MG63 (cell line): ENCODE measurements at places on chromosomes 12 and 14. TPM values are rescaled to one million over a fixed set of nuclear protein-coding genes. Genes with fewer than 3 reads are reported as not detected.

GRCh38 chr12:104566244-104566993 is 109.7 kb downstream of the CHST11 start:
- no peak for DNase-seq

STYK1 gene
- not detected in 2 replicates for total RNA-seq

PAX9 gene
- 0.99 and 1.2 TPM in 2 replicates for total RNA-seq

RFX4 gene
- not detected in 2 replicates for total RNA-seq

GRCh38 chr12:102730996-102731395 is 186.0 kb downstream of the PAH start:
- no peak for DNase-seq

DNA sequence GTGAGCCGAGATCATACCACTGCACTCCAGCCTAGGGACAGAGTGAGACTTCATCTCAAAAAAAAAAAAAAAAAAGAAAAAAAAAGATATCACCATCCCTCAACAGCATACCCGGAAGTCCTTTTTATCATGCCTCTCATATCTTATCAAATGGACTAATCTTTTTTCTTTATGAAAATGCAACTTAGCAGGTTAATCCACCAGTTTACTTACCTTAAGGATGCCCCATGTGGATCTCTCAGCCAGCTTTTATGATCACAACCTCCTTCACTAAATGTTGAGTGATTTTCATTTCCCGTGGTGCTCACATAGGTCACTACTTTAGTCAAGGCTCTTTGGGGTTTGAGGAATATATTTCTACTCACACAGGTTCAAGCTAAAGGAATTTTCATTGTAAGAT is 248.8 kb upstream of the TBX3 start:
- no peak for DNase-seq

DNA sequence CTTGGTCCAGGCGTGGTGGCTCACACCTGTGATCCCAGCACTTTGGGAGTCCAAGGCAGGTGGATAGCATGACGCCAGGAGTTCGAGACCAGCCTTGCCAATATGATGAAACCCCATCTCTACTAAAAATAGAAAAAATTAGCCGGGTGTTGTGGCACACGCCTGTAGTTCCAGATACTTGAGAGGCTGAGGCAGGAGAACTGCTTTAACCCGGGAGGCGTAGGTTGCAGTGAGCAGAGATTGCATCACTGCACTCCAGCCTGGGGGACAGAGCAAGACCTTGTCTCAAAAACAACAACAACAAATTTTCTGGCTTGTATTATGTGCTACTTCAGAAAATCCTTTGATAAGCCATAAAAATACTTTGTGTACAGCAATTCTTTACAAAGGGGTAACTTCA is 41.1 kb downstream of the LARP4 start:
- DNase-seq, result no peak

- no peak for DNase-seq
Measured at GRCh38 chr14:30266290-30266689, 292.7 kb upstream of the G2E3 start.

SCN8A gene
- total RNA-seq, result 1.4 and 10.0 TPM in 2 replicates

ADAMTS20 gene
- not detected in 2 replicates for total RNA-seq

GRCh38 chr12:78732481-78732880 is 132.1 kb upstream of the SYT1 start:
- no peak for DNase-seq

SPX gene
- total RNA-seq, result 1.1 and 6.6 TPM in 2 replicates

ZNF410 gene
- 50.9 and 68.0 TPM in 2 replicates for total RNA-seq

GRCh38 chr14:71119832-71120231 is 212.6 kb downstream of the PCNX1 start:
- DNase-seq, result no peak

DNA sequence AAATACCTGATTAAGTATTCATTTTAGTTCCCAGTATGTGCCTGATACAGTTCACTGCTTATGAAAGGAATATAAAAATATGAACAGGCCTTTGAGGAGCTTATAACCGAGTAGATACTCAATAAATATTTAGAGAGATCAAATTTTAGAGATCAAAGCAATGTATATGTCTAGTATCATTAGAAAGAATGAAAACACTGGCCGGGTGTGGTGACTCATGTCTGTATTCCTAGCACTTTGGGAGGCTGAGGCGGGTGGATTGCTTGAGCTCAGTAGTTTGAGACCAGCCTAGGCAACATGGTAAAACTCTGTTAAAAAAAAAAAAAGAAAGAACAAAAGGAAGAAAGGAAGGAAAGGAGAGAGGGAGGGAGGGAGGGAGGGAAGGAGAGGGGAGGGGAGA is 113.2 kb upstream of the EEA1 start:
- no peak for DNase-seq

DNA sequence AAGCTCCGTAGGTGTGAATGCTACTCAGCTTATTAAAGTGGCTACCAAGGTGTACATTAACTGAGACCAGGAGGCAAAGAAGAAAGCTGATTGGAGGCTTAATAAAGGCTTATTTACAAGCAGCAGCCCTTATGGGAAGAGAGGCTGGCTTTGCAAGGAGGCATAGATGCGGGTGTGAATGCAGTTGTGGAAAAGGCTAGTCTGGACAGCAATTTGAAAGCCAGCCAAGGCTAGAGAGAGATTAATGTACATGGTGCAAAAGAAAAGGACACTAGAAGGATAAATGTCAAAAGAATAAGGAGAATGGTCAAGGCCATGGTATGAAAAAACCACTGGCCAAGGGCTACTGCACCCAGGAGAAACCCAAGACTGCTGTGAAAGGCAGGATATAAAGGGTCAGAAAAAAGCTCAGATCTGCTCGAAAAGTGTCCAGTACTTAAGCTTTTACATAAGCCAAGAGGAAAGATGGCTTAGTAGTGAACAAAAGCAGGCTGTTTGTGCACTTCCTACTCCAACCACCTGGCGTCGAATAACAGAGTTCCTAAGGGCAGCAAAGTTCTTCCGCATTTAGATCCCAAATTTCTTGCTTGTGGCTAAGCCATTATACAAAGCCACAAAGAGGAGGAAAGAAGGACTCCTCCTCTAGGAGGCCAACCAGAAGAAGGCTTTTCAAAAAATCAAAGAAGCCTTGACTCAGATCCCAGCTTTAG is 24.0 kb downstream of the KLRK1 start:
- no peak for DNase-seq

OR4N2 gene
- not detected in 2 replicates for total RNA-seq

GRCh38 chr12:61356485-61356884 is 903.7 kb upstream of the USP15 start:
- no peak for DNase-seq

BCL11B gene
- not detected in 2 replicates for total RNA-seq

NR1H4 gene
- not detected in 2 replicates for total RNA-seq

MIP gene
- total RNA-seq, result not detected in 2 replicates

DNA sequence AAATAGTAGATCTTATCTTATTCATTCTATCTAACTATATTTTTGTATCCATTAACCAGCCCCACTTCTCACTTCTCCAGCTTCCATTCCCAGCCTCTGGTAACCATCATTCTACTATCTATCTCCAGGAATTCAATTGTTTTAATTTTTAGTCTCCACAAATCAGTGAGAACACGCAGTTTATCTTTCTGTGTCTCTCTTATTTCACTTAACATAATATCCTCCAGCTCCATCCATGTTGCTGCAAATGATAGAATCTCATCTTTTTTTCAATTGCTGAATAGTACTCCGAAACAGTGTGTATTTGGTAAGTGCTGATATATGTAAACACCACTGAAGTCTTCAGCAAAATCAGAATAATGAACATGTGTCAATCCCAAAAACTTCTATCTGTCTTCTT is 587.2 kb upstream of the ATP2B1 start:
- DNase-seq, result no peak

LIN52 gene
- total RNA-seq, result 6.9 and 9.8 TPM in 2 replicates

- DNase-seq, result no peak
Measured at GRCh38 chr14:26522967-26523366, 74.9 kb downstream of the NOVA1 start.

DNA sequence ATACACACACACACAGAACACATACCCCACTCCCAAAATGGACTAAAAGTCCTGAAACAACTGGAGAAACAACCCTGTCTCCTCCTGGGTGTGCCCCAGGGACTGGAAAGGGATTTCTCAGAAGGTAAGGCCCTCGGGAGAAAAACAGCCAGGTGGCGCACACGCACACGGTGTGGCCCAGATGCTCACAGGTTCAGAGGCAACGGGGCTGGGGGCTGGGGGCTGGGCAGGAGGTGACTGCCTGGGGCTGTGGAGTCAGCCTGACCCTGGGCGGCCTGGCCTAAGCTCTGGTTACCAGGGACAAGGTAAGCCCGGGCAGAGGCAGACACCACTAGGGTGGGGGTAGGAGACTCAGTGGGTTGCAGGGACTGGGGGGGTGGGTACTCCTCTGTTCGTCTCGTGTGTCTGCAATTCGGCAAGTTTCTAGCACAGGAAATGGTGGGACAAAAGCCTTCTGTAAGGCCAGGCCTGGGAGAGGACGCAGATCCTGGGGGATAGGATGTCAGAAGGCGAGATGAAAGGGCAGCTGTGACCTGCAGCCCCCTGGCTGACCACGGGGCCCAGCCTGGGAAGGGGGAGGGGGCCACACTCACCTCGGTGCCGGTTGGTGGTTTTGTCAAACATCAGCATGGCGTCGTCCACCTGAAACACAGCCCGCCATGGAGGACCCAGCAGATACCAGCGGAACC is 10.4 kb downstream of the MSI1 start:
- no peak for DNase-seq

- DNase-seq, result no peak
Measured at GRCh38 chr12:87160848-87161601, 868.2 kb downstream of the C12orf50 start.

ESPL1 gene
- 22.1 and 23.9 TPM in 2 replicates for total RNA-seq

GALNT16 gene
- 3.8 and 8.6 TPM in 2 replicates for total RNA-seq

- no peak for DNase-seq
Measured at GRCh38 chr12:15575671-15576541, 213.3 kb downstream of the EPS8 start.

- DNase-seq, result no peak
Measured at GRCh38 chr12:75856235-75856634, 175.3 kb downstream of the PHLDA1 start.

GRCh38 chr12:45731190-45731775 is 1.8 kb downstream of the ARID2 start:
- DNase-seq, result no peak

DNA sequence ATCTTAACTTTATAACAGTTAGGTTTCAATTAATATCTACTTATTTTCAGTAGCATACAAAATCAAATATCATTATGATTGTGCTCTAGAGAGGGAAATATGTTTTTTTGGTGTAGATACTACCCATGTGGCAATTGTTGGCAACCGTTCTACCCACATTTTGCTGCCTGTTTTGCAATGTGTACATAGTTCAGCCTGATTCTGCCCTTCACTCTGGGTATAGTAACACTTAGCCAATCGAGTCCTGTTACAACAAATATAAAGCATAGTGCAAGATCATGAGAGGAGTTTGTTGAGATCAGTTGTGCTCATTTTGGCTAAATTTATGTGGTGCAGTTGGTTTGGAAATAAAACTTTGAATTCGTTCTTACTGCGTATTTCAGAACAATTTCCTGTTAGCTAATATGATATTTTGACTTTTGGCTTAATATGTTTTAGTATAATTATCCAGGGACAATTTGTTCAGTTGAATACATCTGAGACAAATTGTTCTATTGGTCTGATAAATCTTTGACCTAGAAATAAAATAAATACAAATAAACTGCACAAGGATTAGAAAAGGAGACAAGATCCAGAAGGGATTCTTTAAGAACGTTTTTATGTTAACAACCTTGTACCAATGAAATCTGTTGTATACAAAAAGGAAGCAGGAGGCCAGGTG is 76.9 kb downstream of the ATF7IP start:
- DNase-seq, result no peak

GRCh38 chr12:61414470-61414869 is 845.7 kb upstream of the USP15 start:
- DNase-seq, result no peak

- no peak for DNase-seq
Measured at GRCh38 chr12:70692681-70693288, 55.6 kb upstream of the PTPRB start.

GRCh38 chr14:69574263-69574953 is at the start of gene CCDC177:
Gene CCDC177, minus strand, starts transcription at chr14:69574871. Its CDS starts 1,249 bp downstream, at chr14:69573622.
- peak; percentile 31 for DNase-seq

NGB gene
- total RNA-seq, result not detected in 2 replicates

DNA sequence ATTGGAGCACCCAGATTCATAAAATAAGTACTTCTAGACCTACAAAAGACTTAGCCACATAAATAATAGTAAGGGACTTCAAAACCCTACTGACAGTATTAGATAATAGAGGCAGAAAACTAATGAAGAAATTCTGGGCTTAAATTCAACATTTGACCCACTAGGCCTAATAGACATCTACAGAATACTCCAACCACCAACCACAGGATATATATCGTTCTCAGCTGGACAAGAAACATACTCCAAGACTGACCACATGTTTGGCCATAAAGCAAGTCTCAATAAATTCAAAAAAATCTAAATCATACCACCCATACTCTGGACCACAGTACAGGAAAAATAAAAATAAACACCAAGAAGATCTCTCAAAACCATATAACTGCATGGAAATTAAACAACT is 113.8 kb upstream of the CCDC175 start:
- DNase-seq, result no peak

DNA sequence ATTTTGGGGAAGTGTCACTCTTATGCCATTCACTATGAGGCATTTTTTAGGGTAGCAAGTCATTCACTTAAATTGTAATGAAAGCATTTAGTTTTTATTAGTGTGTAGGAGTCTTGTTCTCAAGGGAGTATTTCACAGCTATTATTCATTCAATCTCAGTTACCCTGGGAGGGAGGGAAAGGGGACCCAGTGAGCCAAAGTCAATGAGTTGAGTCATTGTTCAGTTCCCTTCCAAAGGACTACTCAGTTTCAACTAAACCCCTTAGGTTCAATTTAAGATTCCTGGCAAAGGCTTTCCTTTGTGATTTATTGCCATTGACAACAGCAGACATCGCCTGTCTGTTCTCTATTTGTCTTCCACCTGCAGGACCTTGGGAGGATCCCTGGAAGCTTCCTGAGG is 29.3 kb upstream of the RASSF8 start:
- peak; percentile 67 for DNase-seq

- peak; percentile 58 for DNase-seq
Measured at GRCh38 chr12:89525305-89525823, 483 bp downstream of the POC1B start.

DNA sequence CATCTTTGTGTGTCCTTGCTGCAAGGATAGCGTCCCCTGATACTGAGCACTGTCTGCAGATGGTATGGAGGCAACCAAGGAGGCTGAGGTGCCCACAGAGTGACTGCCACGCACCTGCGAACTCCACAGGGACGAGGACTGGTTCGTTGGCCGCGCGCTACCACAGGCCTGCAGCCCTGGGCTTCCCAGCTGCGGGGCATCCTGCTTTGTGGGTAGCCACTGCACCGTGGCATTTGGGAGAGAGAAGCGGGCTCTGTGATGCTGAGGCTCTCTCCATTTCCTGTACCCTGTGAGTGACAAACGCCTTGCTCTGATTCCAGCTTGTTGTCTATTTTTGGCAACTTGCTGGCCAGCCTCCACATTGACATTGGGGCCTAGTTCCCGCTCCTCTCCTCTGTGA is 76.3 kb downstream of the SLC15A4 start:
- no peak for DNase-seq

- DNase-seq, result no peak
Measured at GRCh38 chr14:76434220-76434619, 58.3 kb downstream of the ESRRB start.

LMNTD1 gene
- not detected in 2 replicates for total RNA-seq

GRCh38 chr14:53619691-53620231 is 336.9 kb downstream of the BMP4 start:
- DNase-seq, result peak; percentile 17

PPFIA2 gene
- not detected in 2 replicates for total RNA-seq

GRCh38 chr12:39606712-39607423 is 12.7 kb downstream of the ABCD2 start:
- DNase-seq, result no peak

- DNase-seq, result no peak
Measured at GRCh38 chr12:42162193-42162592, 17.5 kb upstream of the GXYLT1 start.
